ENCODE measurements at places on chromosomes 1 and 21. TPM values are rescaled to one million over a fixed set of nuclear protein-coding genes. Genes with fewer than 3 reads are reported as not detected.

The CA6 gene
- not detected for total RNA-seq

- DNase-seq: no peak
Observed at GRCh38 chr21:42042651-42043050, 28.5 kb upstream of the UMODL1 start.

GRCh38 chr1:106836708-106837107 lies 219.8 kb upstream of the PRMT6 start:
- no peak for DNase-seq

DNA sequence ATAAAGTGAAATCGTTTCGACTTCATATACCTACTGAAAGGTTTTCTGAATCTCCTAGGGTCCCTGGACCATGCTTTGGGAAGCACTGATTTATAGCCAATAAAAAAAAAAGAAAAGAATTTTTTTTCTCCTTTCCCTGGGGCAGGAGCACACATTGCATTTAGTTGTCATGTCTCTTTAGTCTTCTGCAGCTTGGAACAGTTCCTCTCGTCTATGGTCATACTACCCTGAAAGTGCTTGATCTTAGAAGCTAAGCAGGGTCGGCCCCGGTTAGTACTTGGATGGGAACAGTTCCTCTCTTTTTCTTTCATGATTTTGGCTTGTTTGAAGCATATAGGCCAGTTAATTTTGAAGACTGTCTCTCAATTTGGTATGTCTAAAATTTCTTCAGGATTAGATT lies 3.7 kb upstream of the SERPINC1 start:
- no peak for DNase-seq

GRCh38 chr1:10939654-10940450 lies 72.6 kb upstream of the TARDBP start:
- DNase-seq: peak; percentile 66

GRCh38 chr1:6985549-6986276 lies 200.5 kb downstream of the CAMTA1 start:
- DNase-seq: no peak

DNA sequence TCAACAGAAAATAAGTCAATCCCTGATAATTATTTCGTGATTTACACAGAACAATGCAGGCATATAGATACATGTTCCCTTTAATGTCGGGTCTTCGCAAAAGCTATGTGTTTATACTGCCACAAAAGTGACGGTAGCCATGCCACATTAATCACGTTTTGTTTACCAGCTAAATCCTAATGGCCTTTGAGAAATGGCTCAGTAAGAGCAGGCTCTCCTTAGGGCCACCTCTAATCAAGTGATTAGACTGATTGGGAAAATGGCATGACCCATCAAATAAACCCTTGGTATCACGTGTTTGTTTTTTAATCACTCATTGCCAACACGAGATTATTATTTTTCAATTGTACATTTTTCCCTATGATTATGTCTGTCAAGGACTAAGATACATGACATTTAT lies 102.0 kb upstream of the USP25 start:
- no peak for DNase-seq

DNA sequence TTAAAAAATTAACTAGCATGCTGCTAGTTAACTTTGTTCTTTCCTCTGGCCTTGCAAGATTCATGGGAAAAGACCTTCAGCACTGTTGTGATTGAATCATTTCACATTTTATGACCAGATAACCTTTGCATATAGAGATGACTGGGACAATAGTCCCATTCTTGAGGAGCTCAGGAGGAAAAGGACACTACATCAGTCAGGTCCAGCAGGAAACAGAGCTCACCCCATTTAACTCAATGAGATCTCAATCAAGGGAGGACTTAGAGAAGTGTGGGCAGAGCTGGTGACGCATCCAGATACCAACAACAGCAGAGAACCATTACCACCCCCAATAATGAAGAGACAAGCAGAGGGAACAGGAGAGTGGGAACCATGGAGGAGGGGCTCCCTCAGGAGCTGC lies 109.4 kb upstream of the GUCA2B start:
- DNase-seq: no peak

GRCh38 chr1:112395256-112395820 lies 676 bp upstream of the CTTNBP2NL start:
- no peak for DNase-seq

GRCh38 chr1:1630965-1631781 lies 800 bp upstream of the MMP23B start:
- DNase-seq: peak; percentile 81

The SELL gene
- total RNA-seq: 3.1 TPM

The CFHR3 gene
- total RNA-seq: 22.6 TPM

- no peak for DNase-seq
Observed at GRCh38 chr21:43772425-43772821, 3.7 kb downstream of the CSTB start.

- peak; percentile 15 for DNase-seq
Observed at GRCh38 chr21:46229133-46229922, 754 bp upstream of the LSS start.

The F11R gene
- total RNA-seq: 30.6 TPM

- DNase-seq: no peak
Observed at GRCh38 chr1:172885971-172886370, 164.8 kb downstream of the TNFSF18 start.

DNA sequence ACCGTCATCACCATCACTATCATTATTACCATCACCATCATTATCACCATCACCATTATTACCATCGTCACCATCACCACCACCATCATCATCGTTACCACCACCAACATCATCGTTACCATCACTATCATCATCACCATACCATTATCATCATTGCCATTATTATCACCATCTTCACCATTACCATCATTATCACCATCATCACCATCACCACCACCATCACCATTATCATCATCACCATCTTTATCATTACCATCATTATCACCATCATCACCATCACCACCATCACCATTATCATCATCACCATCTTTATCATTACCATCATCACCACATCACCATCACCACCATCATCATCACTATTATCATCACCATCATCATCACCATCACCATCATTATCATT lies 112.9 kb downstream of the AJAP1 start:
- no peak for DNase-seq

DNA sequence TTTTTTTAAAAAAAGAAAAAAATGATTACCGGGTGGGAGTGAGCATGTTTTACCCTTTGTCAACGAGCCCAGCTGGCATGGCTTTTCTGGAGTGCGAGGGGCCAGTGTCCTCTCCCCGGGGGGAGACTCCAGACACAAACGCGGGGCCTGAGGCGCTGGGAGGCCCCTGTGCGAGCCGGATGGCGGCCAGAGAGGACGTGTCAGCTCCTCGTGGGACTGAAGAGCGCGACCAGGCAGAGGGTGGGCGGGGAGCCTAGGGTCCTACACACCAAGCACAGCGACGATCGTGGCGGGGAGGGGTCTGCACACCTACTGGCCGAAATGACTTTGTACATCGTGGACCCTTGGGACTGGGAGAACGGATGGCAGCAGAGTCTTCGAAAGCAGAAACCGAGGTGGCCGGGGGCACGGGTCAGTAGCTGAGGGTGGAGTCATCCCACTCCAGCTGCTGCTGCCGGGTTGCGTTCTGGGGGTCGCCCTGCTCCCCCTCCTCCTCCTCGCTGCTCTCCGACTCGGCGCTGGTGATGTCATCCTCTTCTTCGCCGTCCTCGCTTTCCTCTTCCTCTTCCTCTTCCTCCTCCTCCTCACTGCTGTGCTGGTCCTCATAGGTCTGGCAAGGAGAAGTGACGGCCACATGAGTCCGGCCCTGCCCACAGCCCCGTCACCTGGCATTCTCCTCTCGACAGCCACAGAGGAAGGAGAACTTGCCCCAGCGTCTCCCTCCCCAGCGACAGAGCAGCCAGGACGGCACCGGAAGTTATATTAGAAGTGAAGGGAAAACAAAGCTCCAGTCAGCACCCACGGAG lies 78.8 kb downstream of the PIK3CD start:
- DNase-seq: peak; percentile 23

DNA sequence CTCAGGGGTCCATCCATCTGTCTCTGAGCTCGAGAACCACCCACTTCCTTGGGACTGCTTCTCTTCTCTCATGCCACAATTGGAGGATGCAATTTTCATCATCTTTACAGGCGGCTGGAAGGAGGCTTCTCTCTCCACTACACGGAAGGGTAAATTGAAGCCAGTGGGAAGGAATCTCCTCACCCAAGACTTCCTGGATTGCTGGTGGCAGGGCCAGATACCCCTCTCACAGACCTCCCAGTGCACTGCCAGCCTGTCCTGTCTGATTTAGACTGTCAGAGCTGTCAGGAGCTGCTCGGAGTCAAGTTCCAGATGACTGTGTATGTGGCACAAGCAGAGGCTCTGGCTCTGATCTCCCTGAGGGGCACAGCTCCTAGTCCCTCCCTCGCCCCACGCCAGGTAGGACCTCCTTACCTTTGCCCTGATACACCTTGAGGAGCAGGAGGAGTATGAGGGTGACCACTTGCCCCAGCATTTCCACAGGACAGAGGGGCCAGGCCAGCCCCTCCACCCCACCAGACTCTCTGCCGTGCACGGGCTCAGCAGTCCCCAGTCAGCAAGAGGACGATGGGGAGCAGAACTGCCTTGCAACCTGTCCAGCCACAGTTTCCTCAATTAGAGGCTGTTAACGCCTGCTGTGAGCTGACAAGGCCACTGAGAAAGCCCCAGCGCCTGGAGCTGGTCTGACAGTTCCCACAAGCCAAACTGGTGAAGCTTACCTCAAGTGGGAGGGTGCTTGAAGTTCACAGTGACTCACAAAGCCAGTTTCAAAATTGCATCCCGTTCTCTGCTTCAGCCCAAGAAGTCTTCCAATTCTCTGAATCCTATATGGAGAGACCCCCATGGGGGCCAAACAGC lies at the start of gene CD244:
Gene CD244, minus strand, starts transcription at position 685 of the 858 bp plus-strand sequence. Its CDS starts 210 bp downstream, at position 475.
- peak; percentile 24 for DNase-seq

- no peak for DNase-seq
Observed at GRCh38 chr1:180674603-180675530, 43.0 kb downstream of the XPR1 start.

DNA sequence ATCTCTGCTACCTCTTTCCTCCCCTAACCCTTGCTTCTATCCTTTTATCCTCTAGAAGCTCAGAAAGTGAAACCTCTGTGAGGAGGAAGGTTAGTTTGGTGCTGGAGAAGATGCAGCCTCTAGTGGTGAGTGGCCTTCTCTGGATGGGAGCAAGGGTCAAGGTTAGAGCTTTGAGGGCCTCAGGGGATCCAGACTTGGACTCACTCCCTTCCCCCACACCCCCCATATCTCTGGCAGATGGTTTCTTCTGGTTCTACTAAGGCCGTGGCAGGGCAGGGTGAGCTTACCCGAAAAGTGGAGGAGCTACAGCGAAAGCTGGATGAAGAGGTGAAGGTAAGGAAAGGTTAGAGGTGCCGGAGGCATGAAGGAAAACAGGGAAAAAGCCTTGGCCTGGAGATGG lies 9.2 kb downstream of the CGN start:
- DNase-seq: no peak

The MTARC1 gene
- total RNA-seq: 7.7 TPM

The YIPF1 gene
- total RNA-seq: 9.1 TPM

DNA sequence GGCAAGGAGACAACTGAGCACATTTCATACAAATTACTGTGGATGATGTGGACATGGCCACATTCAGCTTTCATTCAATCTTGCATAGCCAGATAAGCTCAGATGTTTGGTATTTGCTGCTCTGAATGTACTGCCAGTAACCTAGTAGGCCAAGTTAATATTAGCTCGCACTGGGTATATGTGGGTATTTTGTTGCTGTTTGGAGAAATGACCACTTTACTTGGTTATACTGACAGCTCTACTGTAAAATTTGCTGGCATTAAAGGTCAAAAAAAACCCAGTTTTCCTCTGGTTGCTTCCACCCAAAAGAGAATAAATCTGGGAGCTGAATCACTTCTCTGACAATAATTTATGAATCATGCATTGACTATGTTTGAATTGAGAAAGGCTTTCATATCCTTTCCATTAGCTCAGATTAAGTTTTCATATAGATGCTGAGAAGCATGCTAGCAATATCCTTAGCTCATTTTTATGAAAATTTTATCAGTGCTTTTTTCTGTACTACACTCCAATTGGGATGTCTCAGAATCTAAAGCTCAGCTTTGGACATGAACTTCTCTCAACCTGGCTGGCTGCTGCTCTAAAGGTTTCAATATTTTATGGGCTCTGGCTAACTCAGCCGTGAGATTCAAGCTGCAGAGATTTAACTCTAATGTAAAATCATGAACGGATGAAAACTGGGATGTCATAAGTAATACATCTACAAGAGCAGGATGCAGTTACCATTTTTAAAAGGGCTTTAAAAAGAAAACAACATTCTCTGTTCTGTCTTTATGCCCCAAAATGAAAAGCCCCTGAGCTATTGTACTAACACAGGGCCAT lies 330.0 kb downstream of the BARHL2 start:
- DNase-seq: peak; percentile 37

GRCh38 chr1:173506437-173506836 lies 29.3 kb downstream of the PRDX6 start:
- DNase-seq: no peak

DNA sequence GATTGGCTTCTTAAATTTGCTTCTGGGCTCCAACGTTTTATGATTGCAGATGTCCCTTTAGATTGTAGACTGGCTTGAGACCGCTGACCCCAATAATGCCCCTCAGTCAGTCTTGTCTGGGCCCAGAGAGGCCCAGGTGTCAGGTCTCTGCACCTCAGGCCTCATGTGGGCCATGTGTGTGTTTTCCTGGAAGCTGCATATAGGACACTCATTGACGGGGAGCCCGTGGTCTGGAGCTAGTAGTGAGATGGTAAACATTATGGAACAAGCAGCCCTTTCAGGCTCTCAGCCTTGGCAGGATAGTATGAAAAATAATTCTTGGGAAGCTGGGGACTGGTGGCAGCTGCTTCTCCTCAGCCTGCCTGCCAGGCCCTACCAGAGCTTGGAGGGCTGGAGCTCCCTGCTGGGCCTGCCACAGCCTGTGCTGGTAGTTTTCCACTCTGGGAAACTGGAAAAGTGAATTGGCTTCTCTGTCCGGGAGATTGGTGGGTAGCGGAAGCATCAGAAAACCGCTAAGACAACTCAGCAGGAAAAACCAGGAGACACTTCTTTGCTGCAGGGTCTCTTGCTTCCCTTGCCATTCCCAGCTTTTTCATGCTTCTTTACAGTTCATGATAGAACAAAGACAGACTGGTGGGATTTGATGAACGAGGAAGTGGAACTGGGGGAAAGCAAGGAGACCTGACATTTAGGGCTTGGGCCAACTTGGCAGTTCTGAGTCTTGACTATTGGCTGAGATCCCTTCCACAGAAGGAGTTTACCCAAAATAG lies 57.8 kb upstream of the HSD17B7 start:
- DNase-seq: no peak

The C1QB gene
- 201 TPM for total RNA-seq

GRCh38 chr1:99467645-99468044 lies 178.3 kb upstream of the PALMD start:
- DNase-seq: no peak

The TEDDM1 gene
- total RNA-seq: 4.6 TPM

- DNase-seq: no peak
Observed at GRCh38 chr1:15515022-15515663, 8.9 kb downstream of the CASP9 start.

DNA sequence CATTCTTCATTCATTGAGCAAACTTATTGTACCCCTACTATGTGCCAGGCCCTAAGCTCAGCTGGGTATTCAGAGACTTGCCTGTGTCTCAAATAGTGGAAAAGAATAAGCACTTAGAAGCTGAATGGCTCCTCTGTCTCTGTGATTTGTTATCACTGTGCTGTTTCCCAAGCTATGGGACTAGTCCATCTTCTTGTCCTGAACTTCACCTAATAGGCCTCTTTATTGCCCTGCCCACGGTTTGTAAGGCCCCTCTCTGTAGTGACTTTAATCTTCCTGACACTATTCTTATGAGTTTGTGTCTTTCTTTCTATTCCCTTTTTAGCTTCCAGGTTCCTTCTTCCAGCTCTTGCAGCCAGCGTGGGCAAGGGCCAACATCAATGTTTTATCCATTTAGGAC lies 85.4 kb upstream of the LPGAT1 start:
- DNase-seq: no peak

All from umbilical cord (tissue), 2 donors.